ENCODE measurements at places on chromosomes 2 and 18.

- DNase-seq, result no peak
These were observed 239.6 kb downstream of the TDRD15 start for GRCh38 chr2:21363364-21363763.

DNA sequence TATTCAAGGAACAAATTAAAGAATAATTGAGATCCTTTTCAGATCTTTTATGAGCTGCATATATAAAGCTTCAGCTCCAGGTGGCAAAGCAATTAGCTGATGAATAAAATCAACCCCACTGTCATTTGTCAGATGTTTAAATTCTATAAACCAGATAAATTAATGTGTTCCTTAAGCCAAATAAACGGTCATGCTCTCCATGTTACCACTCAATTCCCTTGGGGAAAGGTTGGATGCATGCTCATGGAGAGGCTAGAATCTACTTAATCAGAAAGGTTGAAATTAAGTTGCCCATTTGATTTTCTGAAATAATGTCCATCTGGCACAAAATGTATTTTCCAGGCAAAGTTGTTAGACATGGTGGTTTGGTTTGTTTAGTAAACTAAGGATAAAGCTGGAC lies 282.5 kb upstream of the SPRED2 start:
- no peak for DNase-seq

GRCh38 chr2:239737144-239737463 lies 288.0 kb downstream of the NDUFA10 start:
- no peak for DNase-seq

- DNase-seq, result no peak
These were observed 170.0 kb downstream of the PIEZO2 start for GRCh38 chr18:10979411-10979810.
